ENCODE measurements at places on chromosomes 16 and 17.

DNA sequence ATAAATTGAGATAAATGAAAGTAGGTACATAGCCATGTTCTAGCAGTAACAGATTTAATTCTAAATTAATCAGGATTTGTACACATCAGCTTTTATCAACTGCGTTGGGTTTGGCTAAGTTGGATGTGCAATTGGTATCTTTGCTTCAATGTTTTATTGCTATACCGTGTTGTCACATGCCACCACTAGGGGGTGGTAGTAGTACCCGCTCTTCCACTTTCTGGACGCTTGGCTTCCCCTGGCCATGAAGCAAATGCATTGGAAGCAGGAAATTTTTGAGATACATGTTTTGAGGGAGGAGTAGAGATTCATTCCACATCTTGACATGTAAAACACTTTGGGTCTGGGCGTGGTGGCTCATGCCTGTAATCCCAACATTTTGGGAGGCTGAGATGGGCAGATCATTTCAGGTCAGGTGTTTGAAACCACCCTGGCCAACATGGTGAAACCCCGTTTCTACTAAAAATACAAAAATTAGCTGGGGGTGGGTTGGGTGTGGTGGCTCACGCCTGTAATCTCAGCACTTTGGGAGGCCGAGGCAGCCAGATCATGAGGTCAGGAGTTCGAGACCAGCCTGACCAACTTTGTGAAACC lies 58.6 kb downstream of the EMP2 start:
- peak; percentile 78 for DNase-seq

DNA sequence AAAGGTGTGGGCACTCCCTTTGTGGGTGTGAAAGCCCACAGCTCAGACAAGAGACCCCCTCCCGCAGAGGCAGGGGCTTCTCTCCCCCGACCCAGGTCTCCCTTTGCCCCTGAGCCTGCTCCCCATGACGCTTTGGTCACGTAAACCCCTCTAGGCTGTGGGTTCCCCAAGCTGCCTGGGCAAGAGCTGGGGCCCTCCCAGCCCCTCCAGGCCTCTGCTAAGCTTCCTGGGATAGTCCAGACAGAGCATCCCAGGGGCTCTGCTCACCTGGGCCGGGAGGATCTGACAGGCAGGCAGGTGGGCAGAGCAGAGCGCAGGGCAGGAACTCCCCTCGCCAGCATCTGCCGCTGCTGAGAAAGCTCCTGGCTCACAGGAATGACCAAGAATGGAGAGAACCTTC lies 177.3 kb downstream of the BANP start:
- DNase-seq = no peak

DNA sequence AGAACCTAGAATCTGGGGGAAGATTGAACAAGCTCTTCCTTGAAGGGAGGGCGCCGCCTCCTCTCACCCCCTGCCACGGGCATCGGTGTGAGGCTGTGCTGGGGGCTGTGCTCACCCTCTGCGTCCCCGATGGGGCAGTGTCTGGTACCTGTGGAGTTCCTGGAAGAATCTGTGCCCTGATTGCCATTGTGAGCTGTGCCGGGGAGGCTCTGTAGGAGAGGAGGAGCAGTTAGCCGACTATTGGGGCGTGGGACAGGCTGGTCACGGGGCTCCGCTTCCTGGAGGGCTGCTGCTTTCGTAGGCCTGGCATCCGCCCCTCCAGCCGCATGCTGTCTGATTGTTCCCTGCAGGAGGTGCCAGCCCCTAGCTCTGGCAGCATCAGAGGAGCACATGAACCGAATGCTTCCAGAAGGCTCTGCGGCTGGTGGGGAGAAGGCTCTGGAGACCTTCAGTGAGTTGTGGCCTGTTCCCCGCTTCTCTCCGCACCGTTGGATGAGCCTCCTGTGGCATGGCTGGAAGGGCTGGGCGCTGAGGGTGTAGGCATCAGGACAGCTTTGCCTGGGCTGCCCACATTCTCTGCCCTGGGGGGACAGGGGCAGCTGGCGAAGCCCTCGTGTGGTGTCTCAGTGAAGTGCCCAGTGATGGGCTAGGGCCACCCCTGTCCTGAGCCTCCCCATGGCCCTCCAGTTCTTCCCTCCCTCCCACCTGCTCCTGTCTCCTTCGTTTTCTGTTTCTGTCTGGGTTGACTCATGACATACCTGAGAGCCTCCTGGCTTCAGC lies 86.9 kb downstream of the SEC14L1 start:
- no peak for DNase-seq

DNA sequence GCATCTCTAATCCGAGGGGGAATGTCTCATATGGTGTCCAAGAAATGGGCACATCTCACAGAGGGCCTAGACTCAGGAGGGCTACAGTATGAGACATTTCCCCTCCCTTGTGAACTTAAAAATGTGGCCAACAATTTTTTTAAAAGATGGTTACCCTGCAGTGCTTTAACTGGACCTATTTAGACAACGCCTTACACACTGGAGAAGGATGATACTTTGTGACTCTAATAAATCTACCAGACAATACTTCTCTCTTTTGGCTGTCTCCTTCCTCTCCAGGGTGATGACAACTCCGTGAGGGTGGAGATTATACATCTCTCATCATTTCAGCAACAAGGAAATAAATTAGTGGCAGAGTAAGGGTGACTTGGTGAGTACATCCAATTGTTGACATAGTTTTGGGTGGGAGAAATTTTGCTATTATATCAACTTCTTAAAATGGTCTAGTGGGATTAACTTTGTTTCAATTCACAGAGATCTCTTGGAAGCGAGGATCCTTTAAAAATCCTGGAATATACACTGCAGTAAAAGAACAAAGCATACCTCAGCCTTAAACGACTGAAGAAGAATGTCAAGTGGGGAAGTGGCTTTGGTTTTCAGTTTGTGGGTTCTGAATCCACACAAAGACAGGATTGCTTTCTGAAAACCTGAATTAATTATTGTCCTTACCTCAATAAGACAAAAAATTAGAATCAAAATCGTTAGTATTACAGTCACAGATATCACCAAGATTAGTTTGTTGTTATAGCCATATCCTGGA lies 89.8 kb downstream of the KPNA2 start:
- DNase-seq = no peak

DNA sequence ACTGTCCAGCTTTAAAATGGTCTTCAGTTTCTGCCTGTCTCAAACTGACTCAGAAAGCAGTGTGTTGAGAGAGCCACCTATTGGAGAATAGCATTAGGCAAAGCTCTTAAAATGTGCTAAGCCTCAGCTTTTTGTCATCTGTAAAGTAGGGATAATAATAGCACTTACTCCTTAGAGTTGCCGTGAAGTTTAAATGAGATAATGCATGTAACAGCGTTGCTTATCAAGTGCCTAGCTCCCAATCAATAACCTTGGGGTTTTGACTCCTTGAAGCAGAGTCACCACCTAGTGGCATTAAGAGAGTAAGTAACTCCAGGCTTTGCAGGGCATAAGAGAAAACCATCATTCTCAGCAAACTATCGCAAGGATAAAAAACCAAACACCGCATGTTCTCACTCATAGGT lies 163.3 kb downstream of the HS3ST2 start:
- DNase-seq = peak; percentile 17

- DNase-seq = peak; percentile 46
Measured at GRCh38 chr17:19647697-19648474, 665 bp upstream of the ALDH3A2 start.

DNA sequence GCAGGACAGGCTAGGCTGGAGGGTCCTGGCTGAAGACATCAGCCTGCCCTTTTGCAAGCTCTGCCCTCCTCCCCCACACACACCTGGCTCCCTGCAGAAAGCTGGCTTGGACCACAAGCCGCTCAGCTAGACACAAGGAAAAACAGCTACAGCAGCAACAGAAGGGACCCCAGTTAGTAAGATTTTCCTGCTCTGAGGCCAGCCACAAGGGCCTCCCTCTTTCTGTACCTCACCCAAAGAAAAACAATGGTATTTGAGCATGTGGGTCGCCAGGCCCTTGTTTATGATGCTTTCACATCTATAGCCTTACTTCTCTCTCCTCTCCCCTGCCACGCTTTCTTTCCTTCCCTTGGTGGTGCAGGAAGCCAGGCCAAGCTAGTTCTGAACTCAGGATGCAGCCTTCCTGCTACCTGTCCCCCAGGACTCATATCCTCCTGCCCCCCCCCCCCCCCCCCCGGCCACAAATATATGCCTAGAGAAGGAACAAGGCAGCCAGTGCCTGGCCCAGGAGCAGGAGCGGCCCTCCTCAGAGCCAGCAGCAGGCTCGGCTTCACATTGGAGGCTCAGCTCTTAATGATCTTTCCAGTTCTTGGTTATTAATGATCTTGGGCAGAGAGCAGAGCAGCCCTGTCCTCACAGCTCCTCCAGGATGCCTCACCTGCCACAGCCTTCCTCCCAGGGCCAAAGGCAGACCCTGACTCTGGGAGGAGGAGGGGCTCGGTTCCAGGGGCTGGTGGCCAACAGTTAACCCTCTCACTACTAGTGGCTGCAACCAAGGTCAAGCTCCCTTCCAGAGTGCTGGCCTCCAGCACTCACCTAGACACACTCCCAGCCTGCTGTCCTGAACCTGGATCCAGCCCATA lies 19.5 kb downstream of the GRIN2C start:
- peak; percentile 77 for DNase-seq

DNA sequence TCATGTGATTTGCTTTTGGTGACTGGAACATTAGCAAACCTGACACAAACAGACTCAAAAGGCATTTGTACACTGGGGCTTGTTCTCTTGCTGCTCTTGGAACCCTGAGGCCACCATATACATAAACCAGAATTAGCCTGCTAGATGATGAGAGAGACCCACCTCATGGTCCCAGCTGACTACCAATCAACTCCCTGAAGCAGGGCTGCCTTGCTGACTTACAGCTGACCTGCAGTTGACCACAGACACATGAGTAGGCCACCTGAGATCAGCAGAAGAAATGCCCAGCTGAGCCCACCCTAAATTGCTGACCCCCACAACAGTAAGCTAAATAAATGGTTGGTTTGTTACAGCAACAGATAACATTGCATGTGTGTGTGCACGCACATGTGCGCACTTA lies 28.7 kb downstream of the BRIP1 start:
- DNase-seq = no peak

- DNase-seq = peak; percentile 31
Measured at GRCh38 chr17:57724026-57724728, 20.9 kb downstream of the CCDC182 start.

GRCh38 chr17:78734793-78735641 lies 47.1 kb downstream of the CYTH1 start:
- DNase-seq = no peak

- DNase-seq = no peak
Measured at GRCh38 chr17:68684949-68685357, 83.8 kb upstream of the FAM20A start.

- no peak for DNase-seq
Measured at GRCh38 chr16:21088646-21089538, 61.8 kb downstream of the DNAH3 start.

Data from iPS-NIHi11 (cell line).